ENCODE measurements at places on chromosomes 6 and 20.

DNA sequence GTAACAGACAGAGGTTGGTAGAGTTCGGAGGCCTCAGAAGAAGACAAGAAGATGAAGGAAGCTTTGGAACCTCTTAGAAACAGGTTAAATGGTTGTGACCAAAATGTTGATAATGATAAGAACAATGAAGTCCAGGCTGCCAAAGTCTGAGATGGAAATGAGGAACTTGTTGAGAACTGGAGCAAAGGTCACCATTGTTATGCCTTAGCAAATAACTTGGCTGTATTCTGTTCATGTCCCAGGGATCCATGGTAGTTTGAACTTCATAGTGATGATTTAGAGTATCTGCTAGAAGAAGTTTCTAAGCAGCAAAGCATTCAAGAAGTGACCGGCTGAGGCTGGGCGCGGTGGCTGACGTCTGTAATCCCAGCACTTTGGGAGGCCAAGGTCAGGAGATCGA, 11.1 kb upstream of the LSM14B start:
- DNase-seq: no peak

- DNase-seq: no peak
Observed at GRCh38 chr6:3962291-3963280, 113.4 kb downstream of the FAM50B start.

- no peak for DNase-seq
Observed at GRCh38 chr6:70072540-70073179, 206.3 kb downstream of the COL19A1 start.

GRCh38 chr20:23126281-23127061, 40.3 kb upstream of the CD93 start:
- DNase-seq: no peak

DNA sequence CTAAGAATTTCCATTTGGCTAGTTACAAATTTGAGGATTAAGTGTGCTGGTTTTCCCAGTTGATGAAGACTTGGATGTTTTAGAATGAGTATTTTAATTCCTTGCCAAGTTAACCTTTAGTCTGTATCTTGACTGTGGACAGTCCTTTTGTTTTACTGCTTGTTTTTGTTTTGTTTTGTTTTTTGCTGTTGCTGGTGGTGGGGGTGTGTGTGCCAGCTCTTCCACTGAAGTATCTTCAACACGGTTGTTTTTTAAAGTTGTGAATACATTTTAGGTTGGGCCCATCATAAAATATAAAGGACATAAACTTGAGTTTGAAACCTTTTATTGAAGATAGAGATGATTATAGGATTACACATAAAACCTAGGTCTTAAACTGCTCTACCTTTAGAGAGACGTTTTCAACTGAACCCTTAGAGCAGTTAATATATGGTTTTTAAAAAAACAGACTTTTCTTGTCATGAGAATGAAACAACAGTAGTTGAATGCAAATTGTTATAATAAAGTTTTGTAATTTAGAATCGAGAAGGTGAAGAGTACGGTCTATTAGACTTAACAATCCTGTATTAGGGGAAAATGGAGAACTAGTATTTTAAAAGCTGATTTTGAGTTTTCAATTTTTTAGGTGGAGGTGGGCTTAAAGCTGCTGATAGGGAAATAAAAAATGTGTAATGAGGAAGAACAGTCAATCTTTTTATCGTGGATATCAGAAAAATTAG, 4.0 kb downstream of the QKI start:
- no peak for DNase-seq

- DNase-seq: peak; percentile 87
Observed at GRCh38 chr6:30396833-30397479, 52.0 kb downstream of the RPP21 start.

DNA sequence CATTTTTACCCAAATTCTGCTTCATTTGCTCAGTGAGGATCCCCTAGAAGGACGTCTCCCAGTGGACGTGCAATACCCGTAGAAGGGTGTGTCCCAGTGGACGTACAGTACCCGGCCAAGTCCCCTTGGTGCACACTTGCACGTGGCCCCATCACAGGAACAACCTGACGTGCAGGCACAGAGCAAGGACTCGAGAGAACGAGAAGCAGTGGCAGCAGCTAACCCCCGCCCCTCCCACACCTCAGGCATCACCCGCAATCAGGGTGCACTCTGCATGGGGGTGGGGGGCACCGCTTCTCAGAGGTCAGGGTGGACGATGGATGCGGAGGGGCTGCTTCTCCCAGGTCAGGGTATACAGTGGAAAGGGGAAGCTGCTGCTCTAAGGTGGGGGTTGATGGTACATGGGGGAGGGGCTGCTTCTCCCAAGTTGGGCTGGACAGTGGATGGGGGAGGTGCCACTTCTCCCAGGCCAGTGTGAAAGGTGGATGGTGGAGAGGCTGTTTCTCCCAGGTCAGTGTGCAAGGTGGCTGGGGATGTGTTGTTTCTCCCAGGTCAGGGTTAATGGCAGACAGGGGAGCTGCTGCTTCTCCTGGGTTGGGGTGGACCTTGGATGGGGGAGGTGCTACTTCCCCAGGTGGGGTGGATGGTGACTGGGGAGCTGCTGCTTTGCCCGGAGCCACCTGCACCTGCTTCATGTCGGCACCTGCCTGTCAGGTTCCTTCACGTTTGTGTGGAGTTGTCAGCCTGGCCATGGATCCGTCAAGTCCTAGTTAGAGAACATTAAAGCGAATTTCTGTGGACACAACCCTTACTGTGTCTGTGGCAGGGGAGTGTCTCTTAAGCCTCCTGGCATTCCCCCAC, 1.0 kb upstream of the THBS2 start:
- DNase-seq: no peak

DNA sequence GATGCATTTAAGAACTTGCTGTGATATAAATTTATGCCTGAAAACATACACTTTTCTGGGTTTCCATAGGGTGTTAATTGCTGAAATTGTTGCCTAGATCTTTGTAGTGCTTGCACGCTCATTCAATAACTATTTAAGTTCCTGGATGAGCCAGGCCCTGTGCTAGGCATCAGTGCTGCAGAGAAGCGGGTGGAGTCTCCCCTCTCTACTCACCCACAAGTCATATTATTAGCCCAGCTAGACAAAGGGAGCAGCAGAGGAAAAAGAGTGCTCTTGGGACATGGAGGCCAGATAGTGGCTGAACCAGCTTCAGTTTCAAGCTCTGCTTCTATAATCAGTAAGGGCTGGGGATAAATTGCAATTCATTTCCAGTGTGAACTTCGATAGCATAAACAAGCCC, 329.1 kb downstream of the TFAP2B start:
- DNase-seq: no peak

GRCh38 chr6:11146117-11146826, 34.7 kb upstream of the ERVFRD-1 start:
- DNase-seq: no peak

GRCh38 chr6:53813096-53813495, 18.3 kb downstream of the LRRC1 start:
- DNase-seq: no peak

DNA sequence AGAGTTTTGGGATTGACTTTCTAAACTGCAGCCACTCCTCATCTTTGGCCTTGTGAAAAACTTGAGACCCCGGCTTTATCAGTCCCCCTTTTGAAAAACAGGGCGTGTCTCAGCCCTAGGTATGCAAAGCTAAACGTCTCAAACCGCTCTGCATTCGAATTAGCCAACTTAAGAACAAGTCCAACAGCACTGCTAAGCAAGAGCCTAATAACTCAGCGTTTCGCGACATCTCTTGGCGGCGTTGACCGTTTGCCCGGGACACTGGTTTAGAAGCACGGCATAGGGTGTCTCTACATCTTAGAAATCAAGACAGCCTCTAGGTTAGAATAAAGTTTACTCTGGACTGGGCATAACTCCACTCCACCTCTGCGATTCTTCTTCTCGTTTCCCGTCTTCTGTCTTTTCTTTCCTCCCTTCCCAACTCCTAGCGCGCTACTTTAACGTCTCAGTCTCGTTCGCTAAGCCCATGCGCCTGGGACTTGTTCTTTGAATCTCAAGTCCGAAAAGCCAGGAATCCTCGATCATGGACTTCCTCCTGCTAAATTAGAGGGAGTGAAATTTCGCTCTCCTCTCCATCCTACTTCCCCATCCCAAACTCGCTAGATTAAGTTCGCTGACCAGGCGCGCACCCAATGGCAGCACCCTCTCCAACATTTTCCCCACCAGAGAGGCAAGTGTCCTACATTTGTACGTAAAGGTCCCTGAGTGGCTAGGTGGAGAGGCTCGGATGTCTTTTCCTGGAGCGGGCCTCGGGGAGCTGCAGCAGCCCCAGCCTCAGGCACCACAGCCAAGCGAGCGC, 10.5 kb upstream of the TFAP2A start:
- no peak for DNase-seq

- no peak for DNase-seq
Observed at GRCh38 chr6:3750317-3751076, 1.0 kb downstream of the PXDC1 start.

- no peak for DNase-seq
Observed at GRCh38 chr6:166955865-166956443, 396 bp downstream of the RNASET2 start.

DNA sequence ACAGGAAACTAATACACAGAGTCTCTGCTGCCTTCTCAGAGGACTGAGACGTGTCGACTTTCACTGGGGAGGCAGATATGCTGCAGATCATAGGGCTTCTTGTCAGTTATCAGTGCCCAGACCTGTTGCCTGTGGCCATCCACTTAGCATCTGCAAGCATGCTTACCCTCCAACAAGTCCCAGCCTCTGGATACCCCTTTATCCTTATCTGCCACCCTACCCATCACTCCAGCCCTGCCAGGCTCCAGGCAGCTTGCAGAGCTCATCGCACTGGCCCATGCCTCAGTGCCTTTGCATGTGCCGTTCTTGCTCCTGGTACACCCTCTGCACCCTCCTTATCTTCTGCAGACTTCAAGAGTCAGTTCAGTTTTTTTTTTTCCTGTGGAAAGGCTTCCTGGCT, 119.2 kb downstream of the TOX2 start:
- no peak for DNase-seq

DNA sequence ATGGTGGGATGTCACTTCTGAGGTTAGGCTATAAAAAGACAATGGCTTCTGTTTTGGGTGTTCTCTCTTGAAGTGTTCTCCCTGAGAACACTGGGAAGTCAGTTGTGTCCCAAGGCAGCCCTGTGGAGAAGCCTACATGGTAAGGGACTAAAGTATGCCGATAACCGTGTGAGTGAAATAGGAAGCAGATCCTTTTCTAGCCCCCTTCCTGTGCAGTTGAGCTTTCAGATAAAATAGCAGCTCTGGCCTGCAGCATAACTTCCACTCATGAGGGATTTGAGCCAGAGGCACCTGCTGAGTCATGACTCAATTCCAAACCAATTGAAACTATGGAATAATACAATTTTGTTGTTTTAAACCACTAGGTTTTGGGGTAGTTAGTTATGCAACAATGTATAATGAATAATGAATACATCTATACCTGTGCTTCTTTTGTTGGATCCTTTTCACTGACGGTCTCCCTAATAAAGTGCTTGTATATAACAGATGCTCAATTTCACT, 241.6 kb downstream of the TFAP2B start:
- no peak for DNase-seq

DNA sequence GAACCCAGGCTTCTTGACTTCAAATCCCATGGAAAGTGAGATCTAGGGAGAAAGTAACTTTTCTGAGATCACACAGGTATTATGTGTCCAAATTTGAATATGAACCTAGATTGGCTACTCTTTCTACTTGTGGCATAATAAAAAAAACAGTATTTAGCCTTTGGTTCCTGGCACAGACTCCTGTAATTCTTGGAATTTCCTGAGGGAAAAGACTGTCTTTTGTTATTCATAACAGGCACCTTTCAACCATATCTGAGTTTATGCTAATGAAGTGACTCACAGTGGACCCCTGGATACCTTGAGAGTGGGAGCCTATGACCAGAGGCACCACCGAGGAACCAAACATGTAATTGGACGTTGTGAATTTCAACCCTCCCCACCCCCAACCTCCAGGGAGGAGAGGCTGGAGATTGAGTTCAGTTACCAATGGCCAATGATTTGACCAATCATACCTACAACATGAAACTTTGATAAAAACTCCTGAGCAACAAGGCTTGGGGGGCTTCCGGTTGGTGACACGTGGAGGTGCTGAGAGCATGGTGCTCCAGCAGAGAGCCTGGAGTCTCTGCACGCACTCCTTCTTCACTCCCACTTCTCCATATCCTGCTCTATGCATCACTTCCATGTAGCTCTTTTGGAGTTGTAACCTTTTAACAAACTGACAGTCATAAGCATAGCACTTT, 48.8 kb downstream of the LAMA4 start:
- DNase-seq: no peak

DNA sequence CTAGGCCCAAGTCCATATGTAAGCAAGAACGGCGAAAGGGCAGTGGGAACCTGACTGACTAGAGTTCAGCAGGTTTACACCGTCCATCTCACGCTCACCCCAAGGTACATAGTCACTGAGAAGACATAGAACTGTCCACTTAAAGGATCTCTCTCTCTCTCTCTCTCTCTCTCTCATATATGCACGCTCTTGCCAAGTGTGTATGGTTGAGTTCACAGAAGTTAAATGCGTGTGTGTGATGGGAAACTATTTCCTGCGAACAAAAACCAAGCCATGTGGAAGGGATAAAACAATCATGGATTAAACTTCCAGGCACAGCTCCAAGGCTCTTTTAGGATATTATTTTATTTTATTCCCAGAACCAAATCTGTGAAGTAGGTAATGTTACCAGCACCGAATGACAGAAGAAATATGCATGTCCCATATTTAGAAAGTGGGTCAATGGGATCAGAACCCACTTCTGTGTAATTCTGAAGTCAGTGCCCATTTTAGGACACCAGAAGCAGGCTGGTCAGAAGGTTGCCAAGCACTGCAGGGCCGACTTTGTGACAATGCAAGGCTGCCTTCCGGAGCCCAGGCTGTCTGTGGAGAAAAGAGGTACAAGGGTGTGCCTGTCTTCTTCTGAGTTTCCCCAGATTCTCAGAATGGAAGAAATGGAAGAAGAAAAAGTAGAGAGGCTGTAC, 49.2 kb upstream of the MAP7 start:
- no peak for DNase-seq

GRCh38 chr6:32460528-32460927, 20.8 kb downstream of the HLA-DRA start:
- no peak for DNase-seq

DNA sequence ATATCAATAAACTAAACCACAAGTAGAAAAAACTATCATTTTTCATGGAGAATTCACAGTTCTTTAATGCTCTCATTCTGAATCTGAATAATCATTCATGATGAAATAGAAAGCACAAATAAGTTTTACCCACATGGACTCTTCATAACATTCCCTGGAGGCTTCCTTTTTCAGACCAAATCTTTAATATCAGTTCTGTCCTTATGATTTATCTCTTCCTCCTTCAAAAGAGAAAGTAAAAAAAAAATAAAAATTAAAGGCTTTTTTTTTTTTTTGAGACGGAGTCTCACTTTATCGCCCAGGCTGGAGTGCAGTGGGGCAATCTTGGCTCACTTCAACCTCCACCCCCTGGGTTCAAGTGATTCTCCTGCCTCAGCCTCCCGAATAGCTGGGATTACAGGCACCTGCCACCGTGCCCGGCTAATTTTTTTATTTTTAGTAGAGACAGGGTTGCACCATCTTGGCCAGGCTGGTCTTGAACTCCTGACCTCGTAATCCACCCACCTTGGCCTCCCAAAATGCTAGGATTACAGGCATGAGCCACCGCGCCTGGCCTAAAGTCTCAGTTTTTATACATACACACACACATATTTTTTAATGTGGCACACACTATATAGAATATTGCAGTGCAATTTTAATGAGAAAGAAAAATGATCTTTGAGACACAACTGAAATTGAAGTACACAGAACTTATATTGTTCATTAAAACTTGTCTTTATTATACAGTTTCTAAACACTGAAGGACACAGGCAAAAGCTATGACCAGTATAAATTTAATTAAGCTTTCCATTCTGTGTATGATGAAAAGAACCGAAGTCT, 31.9 kb upstream of the ZNF217 start:
- DNase-seq: no peak
